ENCODE measurements at places on chromosomes 12 and 14.

DNA sequence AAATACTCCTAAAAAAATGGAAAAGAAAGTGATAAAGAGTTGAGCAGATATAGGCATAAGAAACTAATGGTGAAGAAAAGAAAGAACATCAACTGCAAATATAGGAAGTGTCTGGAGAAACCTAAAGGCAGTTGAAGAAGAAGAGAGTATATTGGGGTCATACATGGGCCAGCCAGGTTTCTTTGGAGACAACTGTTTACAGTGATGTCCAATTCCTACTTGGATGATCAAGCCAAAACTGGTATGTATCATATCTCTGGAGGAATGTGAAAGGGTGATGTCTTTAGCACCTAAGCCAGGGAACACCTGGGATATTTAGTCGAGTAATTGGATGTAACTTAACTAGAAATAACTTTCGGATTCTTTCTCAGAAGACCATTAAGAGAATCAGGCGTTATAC lies 129.3 kb upstream of the FLRT2 start:
- DNase-seq = no peak

DNA sequence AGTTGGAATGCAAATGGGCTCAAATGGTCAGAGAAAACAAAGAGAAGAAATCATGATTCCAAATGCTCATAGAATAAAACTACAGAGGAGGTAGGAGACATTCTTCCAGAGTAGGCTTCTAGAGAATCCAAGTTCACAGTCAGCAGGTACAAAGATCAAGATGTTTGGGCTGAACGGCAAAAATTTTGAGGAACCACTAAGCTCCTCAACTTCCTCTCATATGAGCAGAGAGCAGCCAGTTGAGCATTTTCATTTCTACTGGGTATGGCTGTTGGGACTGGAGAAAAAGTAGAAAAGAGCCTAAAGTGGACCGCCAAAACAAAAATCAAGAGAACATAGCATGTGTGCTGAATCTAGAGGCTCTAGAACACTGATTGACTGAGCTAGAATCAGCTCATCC lies 73.8 kb upstream of the ARID2 start:
- DNase-seq = no peak

DNA sequence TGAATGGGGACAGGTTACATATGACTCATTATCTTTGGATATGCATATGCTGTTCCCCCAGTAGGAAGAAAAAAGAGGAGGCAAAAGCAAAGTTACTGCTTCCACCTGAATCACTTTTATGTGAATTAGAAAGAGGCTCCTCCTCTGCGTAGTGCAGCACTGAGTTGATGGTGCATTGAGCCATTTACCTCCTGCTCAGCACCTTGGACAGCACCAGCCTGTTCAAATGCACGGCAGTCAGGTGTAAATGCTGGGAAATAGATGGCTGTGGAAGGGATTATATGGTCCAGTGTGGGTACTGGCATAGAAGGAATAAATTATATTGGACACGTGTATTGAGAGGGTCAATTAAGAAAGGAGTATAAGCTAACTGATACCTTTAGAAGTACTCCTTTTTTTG lies 541.9 kb upstream of the SEL1L start:
- DNase-seq = no peak

DNA sequence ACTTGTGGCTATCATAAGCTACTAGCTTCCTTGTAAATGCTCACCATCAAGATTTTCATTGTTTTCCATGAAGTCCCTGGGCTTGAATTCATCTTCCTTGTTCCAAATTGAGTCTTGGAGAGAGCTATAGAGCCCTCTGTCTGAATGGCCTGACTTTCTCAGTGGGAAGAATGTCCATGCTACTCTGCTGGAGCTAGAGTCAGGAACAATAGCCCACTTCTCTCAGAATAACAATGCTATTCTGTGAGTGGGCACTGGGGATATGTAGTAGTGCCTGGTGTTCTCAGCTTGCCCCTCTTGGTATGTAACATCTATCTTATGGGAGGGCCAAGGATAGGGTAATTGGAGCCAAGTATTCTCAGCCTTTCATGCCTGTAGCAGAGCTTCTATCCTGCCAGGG lies 127.6 kb upstream of the TRHDE start:
- DNase-seq = no peak

- DNase-seq = no peak
Observed at GRCh38 chr12:15323480-15323879, 1.2 kb downstream of the PTPRO start.

- peak; percentile 19 for DNase-seq
Observed at GRCh38 chr14:51304438-51304837, 64.4 kb downstream of the TMX1 start.

DNA sequence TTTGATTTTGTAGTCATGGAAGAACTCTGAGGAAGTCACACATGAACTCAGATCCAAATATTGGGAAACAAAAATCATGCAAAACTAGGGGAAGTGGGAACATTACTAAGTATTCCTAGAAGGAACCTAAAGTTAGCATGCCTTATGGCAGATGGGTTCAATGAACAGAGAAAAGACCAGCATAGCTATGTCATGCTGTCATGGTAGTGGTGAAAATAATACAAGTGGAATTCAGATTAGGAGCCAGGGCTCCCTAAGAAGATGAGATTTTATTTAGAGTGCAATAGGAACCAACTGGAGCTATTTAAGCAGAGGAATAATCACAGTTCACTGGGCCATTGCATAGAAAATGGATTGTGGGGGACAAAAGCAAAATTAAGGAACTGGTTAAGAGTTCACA lies 134.0 kb downstream of the DIO2 start:
- no peak for DNase-seq

DNA sequence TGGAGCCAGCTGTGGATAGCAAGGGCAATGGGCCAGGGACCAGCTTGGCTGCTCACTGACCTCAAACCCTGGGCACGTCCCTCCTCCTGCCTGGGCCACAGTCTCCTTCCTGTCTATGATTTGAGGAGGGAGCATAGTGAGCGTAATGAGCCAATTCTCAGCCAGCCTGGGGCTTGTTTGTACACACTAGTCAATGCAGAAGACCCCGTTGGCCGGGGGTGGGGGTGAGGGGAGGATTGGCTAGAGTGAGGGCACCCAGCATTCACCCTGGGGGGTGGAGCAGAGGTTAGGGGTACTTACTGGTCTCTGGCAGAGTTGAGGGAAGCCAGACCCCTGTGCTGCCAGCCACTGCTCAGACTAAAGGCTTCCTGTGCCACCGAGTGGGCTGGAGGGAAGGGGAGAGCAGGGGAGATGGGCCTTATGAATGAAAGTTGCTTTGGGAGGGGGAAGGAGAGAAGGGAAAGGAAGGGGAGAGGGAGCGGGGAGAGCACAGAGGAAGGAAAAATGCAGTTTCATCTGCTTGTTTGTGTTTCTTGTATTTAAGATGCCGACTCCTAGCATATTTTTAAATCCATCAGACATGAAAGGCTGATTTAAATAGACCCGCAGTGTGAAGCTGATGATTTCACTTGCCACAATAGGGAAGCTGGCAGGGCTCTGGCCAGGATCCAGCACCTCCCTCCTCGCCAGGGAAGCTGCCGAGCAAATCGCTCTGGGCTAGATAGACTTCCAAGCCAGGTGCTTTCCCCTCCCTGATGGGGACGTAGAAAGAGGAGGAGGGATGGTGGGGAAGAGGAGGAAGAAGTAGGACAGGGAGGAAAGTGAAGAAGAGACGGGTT lies 114.0 kb downstream of the PRMT8 start:
- DNase-seq = no peak

GRCh38 chr14:69620981-69621380 lies 9.6 kb downstream of the SUSD6 start:
- no peak for DNase-seq

- no peak for DNase-seq
Observed at GRCh38 chr12:124823272-124823970, 40.2 kb downstream of the SCARB1 start.

DNA sequence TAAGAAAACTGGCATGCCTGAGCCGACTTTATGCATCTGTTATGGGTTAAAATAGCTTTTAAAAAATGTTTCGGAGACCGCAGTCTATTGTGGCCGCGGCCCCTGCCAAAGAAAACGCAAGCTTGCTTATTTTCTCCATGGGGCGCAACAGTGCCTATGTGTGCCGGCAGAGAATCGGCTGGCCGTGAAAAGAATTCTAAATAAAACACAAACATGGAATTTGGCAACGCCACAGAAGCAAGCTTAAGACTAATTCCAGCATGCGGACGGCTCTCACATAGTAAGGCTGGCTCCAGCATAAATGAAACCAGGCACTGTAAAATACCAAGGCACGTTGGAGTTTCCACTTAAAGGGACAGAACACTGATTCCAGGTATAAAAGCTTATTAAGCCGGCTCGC lies 56.7 kb downstream of the BCL11B start:
- DNase-seq = no peak

DNA sequence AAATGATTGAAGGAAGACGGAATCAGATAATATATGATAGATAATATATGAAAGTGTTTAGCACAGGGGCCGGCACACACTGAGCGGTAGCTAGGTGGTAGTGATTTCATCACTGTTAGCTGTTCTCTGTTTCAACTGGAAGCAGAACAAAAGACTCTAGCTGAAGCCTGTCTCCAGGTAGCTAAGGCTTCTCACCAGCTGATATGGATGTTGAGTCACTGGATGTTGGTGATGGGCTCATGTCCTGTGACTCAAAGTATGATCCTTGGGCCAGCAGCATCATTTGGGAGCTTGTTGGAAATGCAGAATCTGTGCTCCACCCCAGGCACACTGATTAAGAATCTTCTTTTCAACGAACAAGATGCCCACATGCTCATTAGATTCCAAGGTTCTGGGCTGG lies 21.7 kb upstream of the KCNA5 start:
- no peak for DNase-seq

DNA sequence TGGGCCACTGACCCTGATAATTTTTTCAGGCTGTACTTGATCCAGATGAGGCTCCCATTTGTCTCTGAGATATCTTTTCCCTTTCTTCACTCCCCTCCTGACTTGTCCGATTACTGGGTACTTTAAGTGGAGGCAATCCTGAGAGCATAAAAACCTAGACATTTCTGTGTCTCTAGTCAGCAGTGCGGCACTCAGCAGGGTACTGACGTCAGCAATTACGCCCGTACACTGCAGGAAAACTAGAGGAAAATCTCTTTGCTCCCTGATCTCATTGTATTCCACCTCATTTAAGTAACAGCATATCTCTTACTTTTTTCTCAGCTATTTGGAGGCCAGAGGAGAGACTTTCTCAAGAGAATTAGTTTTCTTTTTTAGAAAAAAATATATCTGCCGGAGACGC lies 315.5 kb upstream of the OR4E1 start:
- no peak for DNase-seq

GRCh38 chr12:132185705-132186104 lies 41.4 kb downstream of the NOC4L start:
- DNase-seq = no peak

DNA sequence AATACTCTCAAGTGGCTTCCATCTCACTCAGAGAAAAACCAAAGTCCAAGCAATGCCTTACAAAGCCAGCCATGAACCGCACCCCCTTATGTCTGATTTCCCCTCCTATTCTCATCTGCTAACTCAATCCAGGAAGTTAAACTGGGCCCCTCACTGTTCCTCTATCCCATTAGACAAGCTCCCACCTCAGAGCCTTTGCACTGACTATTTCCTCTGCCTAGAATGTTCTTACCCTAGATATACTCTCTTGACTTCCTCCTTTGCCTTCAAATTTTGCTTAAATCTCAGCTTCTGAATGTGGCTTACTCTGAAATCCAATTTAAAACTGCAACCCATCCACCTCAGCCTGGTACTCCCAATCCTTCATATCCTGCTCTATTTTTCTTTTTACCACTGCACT lies 257.0 kb upstream of the USP15 start:
- no peak for DNase-seq

GRCh38 chr12:3988519-3989217 lies 115.5 kb upstream of the PARP11 start:
- DNase-seq = no peak

DNA sequence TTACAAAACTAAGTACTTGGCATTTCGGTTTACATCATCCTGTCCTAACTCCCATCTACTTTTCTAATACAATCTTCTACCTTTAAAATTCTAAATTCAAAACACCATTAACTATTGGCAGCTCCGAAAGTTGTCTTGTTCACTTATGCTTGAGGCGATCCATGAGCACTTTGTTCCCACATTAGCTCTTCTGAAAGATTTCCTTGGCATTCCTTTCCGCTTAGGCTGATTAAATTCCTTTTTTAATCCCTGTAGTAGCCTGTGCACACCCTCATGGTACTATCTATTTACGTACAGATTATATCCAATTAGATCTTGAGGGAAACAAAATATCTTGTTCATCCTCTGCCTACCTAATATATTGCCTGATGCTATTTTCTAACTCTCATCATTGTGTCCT lies 480.7 kb downstream of the PRKD1 start:
- DNase-seq = no peak

All from T1000 (cell line).